CD4-positive, alpha-beta T cell treated with Interleukin-21 for 1 hour (primary cell): ENCODE measurements at places on chromosomes 4 and X.

DNA sequence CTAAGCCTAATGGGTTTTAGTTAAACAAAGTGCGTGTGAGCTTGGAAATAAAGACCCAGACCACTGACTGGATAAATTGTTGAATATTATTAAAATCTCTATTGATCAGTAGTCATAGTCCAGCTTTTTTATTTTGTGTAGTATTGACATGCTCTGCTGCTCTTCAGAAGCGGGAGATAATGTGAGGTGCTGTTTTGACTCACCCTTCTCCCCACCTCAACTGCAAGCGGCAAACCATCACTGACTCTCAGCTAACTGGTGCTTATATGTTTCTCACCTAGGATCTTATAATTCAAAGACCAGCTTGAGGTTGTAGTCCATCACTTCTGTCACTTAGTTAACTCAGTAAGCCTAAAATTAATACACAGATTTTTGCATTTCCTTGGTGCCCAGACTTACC, 72.2 kb downstream of the COMMD8 start:
- DNase-seq, result no peak

DNA sequence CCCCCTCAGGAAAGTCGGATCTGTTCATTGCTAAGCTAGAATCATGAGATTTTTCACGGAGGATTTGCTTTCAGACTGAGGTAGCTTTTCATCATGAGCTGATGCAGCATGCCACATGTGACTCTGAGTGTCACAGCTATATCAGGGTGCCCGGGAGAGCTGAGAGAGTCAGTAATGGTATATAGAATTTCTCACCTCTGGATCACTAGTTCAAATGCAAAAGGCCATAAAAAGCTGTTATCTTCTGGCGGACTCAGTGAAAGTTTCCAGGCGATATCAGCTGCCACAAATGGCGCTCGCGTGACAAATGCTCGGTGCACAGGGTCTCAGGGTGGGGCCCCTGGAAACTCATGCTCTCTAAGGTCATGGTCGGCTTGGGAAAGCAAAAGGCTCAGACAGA, 150.1 kb downstream of the DHX15 start:
- no peak for DNase-seq

- no peak for DNase-seq
Observed at GRCh38 chrX:153102418-153102817, 30.2 kb downstream of the PNMA6A start.

DNA sequence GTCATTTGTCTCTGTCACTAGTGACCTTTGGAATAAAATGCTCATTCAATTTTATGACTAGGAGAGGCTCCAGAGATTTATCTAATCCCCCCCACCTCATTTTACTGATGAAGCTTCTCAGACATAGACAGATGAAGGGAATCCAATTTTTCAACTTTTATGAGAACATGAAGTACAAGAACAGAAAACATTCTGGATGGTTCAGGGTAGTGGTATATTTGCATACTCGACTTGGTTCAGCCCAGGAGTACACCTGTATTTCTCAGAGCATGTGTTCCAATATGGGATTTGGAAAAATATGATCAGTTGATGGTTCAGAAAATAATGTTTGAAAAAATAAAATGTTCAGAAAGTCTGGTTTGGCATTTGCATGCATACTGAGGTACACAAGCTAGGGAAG, 131.4 kb upstream of the GALNT7 start:
- no peak for DNase-seq

DNA sequence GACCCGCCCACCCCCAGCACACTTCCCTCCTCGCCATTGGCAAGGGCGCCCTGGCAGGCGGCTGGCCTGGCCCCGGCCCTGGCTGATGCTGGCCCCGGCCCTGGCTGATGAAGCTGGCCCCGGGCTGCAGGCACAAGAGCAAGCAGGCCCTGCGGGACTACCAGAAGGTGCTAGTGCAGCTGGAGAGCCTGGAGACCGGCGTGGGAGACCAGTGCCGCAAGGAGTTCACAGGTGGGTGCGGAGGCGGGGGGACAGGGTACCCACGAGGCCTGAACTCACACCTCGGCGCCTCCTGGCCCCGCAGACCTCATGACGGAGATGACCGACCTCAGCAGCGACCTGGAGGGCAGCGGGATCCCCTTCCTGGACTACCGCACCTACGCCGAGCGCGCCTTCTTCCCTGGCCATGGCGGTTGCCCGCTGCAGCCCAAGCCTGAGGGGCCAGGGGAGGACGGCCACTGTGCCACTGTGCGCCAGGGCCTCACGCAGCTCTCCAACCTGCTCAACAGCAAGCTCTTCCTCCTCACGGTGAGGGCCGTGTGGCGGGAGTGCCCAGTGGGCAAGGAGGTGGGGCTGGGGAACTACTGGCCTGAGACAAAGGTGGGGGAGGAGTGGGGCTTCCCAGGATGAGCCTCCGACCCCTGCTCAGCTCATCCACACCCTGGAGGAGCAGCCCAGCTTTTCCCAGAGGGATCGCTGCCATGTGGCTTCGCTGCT, 6.1 kb upstream of the SRPK3 start:
- DNase-seq, result no peak

GRCh38 chr4:48779095-48779997, 733 bp downstream of the FRYL start:
- peak; percentile 76 for DNase-seq
